ENCODE measurements at places on chromosomes 16 and 17.

GRCh38 chr16:68378436-68379415 lies 67.9 kb downstream of the PRMT7 start:
- DNase-seq: peak; percentile 19

GRCh38 chr16:1919327-1919998 lies 1.2 kb upstream of the HS3ST6 start:
- no peak for DNase-seq

DNA sequence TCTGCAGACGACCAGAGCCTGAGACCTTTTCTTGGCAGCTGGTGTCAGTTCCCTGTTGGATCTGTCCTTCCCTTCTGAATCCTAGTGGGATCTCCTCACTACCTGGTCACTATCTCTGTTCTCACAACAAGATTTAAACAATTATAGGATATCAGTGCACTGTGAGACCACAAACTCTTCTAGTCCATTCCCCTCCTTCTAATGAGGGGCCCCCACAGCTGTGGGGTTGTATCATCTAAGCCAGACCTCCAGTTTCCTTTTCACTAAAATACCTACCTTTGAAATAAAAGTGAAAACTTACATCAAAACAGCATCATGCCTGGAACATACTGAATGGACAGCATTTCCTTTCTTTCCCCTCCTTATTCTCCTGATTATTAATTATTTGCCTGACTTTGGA lies 233.2 kb downstream of the PRKCA start:
- DNase-seq: no peak

GRCh38 chr16:9176547-9177418 lies 85.3 kb downstream of the HAPSTR1 start:
- no peak for DNase-seq

DNA sequence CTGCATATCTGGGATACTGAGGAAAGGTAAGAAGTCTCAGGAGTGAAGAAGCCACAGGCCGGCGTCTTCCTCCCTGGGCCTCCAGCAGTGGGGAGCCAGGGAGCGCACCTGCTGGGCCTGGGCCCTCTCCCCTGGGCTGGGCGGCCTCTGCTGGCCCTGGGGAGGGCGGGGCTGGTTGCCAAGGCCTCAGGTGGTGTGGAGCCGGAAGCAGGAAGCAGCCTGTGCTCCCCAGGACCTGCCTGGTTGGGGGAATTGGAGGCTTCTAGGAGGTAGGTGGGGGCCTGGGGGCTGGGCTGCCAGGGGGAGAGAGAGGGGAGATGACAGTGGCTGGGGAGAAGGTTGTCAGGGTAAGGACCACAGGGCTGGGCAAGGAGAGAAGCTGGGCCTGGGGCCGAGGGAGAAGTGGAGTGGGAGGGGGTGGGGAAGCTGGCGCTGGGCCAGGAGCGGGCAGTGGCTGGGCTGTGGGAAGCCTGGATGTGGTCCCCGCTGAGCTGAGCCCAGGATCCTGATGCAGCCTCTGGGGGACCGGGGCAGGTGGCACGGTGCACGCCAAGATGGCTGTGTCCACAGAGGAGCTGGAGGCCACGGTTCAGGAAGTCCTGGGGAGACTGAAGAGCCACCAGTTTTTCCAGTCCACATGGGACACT lies at the start of gene SMIM22:
TSS of gene SMIM22 (plus strand) at position 189 of the 647 bp plus-strand sequence. CDS start at position 555, 366 bp downstream.
- DNase-seq: no peak

GRCh38 chr17:38451840-38452529 lies 23.7 kb downstream of the ARHGAP23 start:
- DNase-seq: no peak

GRCh38 chr16:11966173-11966572 lies 1.2 kb downstream of the TNFRSF17 start:
- no peak for DNase-seq

DNA sequence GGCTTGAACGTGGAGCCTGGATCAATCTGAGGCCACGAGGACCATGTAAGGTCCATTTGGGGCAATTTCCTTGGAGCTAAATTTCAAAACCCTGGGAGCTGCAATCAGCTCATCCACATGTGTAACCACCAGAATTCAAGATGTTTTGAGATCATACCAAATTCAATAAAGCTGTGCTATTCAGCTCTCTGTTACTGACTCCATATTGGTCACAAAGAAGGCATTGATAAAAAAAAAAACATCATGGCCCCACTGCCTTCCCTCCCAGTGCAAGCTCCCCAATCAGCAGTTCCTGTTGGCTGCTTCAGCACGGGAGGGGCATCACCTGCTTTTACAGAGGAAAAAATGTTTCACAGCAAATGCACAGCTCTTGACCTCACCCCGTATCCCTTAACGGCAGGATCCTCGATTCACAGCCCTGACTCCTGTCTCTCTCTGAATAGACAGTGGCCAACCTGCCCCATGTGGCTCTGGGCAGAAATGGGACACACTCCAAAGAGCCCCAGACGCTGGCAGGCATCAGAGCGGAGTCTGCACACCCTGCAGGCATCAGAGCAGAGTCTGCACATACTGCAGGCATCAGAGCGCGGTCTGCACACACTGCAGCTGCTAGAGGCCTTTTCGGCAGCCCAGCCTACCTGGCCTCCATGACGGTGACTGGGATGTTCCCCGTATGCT lies 37.1 kb downstream of the FANCA start:
- no peak for DNase-seq

DNA sequence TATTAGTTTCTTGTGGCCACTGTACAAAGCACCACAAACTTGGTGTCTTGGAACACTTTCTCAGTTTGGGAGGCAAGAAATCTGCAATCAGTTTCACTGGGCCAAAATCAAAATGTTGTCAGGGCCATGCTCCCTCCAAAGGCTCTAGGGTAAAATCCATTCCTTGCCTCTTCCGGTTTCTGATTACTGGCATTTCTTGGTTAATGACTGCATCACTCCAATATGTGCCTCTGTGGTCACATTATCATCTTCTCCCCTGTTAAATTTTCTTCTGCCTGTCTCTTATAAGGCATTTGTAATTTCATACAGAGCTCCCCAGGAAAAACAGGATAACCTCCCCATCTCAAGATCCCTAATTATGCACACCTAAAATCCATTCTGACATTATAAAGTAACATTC lies 34.8 kb downstream of the ZNF287 start:
- no peak for DNase-seq

Measured in inflammatory macrophage (primary cell).